ENCODE measurements at places on chromosomes 5 and 9.
A peak's percentile ranks its signal among the peaks of the same experiment; 100 is the strongest.

- no peak for DNase-seq
These were observed 125.6 kb downstream of the LPAR1 start for GRCh38 chr9:110912419-110913291.

DNA sequence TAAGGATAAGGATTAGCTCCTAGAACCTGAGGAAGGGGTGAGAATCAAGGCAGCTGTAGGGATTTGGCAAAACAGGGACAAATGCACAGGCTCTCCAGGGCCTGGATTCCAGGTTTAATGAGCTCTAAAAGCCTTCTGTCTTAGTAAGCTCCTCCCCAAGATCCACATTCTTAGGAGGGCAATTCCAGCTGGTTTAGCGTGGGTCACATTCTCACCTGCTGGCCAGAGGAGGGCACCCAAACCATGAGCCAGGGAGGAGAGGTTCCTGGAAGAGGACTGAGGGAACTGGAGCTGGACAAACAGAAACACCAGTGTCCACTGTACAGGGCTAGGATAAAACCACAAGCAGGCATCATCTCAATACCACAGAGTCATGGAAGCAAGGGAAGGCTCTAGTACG lies 480.0 kb downstream of the CCDC171 start:
- no peak for DNase-seq

- peak; percentile 54 for DNase-seq
These were observed 33.3 kb downstream of the KCTD16 start for GRCh38 chr5:144203750-144204596.

DNA sequence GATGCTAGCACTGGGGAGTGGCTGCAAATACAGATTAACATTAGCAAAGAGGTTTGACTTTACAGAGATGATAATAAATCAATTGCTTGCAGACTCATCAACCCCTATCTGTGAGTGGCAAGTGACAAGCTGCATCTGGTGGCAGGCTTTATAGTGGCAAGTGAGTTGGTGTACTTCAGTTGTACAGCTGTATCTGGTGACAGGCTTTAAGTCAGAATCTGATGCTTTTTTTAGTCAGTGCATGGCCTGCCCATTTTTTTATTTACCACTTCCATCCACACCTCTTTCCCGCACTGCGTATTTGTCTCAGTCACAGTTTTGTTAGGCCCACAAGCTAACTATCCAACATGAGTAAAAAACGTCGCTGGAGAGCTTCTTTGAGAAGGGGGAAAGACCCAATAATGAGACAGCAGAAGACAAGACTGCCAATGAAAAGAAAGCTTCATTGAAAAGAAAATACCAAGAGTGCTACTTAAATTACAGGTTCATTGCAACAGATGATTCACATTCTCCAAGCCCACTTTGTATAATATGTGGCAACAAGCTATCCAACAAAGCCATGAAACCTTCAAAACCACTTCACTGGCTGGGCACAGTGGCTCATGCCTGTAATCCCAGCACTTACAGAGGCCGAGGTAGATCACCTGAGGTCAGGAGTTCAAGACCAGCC lies 23.1 kb downstream of the ANP32B start:
- DNase-seq: no peak

DNA sequence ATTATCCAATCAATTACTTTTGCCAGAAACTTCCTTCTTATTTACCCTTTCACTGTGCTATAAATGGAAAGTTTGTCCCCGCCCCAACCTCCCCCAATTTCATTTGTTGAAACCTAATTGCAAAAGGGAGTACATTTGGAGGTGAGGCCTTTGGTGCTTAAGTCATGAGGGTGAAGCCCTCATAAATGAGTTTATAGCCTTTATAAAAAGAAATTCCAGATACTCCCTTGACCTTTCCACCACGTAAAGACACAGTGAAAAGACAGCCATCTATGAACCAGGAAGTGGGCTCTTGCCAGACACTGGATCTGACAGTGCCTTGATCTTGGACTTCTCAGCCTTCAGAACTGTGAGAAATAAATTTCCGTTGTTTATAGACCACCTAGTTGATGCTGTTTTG lies 82.3 kb downstream of the NUDT12 start:
- no peak for DNase-seq

GRCh38 chr5:16178745-16179372 lies 732 bp downstream of the MARCHF11 start:
- DNase-seq: no peak

- DNase-seq: no peak
These were observed 113.7 kb downstream of the LHFPL2 start for GRCh38 chr5:78534905-78535200.
